ENCODE measurements at places on chromosomes 11 and 22.

GRCh38 chr11:118046051-118046963 is 30.6 kb upstream of the TMPRSS4 start:
- no peak for DNase-seq

DNA sequence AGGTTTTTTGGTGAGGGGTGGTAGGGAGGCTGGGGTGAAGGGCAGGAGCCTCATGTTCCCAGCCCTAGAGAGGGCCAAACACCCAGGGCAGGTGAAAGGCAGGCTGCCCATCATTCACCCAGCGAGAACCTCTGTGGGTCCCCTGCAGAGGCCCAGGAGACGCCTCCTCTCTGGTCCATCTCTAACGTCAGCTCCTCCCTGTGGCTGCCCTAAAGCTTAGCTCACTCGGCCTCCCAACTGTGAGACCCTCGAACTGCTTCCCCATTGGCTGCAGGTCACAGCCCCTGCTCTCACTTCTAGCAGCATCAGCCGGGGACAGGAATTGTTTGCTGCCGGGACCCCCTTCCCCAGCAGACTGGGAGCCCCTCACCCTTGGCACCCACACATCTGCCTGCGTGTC is 615 bp upstream of the NFAM1 start:
- no peak for DNase-seq

DNA sequence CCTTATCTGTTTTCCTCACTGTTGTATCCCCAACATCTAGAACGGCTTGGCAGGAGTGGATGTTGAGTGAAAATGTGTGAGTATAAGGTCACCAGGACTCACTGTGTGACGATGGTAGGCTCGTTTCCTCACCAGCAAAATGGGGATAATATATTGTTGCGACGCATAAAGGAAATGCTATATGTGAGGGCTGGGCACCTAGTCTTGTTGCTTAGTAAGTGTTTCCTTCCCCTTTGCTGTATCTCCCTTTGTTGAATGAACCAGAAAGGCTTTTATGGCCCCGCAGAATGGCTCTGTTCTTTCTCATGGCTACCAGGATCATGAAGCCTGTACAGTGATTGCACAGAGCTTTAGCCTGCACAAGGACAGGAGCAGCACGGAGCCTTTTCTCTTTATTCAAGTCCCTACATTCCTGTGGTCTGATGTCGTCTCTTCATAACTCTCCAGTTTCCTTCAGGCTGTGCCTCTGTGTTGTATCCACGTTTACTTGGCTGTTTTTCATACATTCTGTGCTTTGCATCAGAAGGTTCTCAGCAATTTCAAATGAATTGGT is 5.4 kb downstream of the TNRC6B start:
- no peak for DNase-seq

DNA sequence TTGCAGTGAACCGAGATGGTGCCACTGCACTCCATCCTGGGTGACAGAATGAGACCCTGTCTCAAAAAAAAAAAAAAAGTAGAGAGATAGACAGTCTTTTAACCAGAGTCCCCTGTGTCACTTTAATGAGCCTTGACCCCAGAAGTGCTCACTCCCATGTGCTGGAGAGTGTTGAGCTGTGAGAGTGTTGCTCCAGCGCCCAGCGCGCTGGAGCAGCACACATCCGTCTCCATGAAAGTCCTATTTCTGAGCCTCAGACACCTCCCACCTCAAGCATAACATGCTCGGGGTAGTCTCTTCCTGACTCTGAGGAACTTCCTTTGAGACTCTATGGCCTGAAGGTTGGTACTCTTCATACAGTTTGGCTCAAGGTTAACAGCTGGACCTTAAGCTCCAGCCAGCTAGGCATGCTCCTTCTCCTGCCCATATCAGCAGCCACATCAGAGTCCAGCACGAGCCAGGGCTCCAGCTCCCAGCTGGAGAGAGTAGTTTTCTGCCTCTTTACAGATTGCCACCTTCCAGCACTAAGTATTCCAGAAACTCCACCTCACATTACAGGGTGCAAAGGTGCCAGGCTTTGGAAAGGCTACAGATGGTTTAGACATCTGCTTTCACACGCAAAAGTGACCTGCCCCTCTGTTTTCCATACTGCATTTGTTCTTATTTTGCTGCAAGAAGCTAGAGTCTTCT is 29.4 kb upstream of the UBASH3B start:
- no peak for DNase-seq

- DNase-seq = no peak
Measured at GRCh38 chr11:10551290-10551592, 10.3 kb upstream of the RNF141 start.

DNA sequence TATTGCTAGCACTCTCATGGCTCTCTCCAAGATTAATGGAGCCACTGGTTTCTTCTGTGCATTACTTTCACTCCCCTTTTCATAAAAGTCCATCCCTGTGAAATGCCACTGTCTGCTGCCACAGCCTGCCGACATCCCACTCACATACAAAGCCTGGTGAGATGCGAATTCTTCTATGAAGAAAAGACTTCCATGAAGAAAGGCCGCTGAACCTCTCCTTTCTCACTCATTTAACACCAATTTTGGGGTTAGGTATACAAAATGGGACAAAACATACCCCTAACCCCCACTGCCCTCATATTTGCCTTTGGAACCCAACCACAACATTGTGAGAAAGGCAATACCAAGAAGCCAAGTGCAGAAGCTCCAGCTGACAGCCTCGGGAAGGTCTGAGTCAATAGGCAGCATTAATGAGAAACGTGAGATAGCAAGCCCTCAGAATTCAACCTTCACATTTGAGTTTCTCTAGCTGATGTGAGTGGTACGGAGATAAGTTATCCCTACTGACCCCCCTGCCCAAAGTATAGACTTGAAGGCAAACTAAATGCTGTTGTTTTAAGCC is 156.4 kb downstream of the ATG16L2 start:
- DNase-seq = no peak

DNA sequence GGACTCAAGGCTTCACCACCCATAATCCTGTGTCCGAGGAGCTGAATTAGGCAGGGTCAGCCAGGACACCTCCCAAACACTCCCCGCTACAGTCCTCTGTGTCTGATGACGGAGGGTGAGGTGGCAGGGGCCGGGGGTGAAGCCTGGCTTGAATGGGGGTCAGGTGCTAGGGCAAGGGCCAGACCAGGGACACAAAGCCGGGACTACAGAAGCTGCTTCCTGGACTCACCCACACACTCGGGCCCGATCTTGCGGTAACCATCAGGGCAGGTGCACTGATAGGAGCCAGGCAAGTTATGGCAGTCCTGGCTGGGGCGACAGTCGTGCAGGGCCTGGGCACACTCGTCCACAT is 2.3 kb downstream of the EFEMP2 start:
- DNase-seq = no peak

DNA sequence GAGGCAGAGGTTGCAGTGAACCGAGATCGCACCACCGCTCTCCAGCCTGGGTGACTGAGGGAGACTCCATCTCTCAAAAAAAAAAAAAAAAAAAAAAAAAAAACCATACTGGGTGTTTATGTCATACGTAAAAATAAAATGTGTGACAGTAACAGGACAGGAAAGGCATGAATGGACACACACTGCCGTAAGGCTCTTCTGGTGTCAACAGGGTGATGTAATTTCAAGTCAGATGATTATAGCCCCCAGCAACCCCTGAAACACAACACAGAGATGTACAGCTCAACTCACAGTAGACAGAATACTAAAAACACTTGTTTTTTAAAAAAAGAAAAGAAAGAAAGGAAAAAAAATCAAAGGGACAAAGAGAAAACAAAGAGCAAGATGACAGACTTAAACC is 22.2 kb downstream of the SBF1 start:
- DNase-seq = no peak

- no peak for DNase-seq
Measured at GRCh38 chr22:28231441-28231840, 312.4 kb upstream of the PITPNB start.

- DNase-seq = no peak
Measured at GRCh38 chr11:109677231-109677630, 255.2 kb downstream of the C11orf87 start.

- no peak for DNase-seq
Measured at GRCh38 chr11:120792306-120792705, 231.6 kb upstream of the TBCEL start.

- no peak for DNase-seq
Measured at GRCh38 chr11:31810779-31811647, at the start of gene PAX6. PAX6 (minus strand) TSS chr11:31811322; CDS start chr11:31806411, 4,911 bp downstream.

DNA sequence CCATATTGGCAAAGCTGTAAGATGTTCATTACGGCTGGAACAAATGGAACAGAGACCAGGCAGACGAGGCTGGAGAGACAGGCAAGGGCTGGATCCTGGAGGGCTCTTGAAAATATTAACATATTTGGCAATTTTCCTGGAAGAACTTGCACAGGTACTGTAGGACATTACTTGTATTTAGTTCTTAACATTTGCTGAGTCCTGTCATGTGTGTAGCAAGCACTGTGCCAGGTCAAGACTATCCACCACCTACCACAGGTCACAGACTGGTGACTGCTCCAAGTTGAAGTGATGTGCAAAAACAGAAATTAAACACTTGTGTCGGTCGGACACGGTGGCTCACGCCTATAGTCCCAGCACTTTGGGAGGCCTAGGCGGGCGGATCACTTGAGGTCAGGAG is 58.7 kb upstream of the TNRC6B start:
- no peak for DNase-seq

DNA sequence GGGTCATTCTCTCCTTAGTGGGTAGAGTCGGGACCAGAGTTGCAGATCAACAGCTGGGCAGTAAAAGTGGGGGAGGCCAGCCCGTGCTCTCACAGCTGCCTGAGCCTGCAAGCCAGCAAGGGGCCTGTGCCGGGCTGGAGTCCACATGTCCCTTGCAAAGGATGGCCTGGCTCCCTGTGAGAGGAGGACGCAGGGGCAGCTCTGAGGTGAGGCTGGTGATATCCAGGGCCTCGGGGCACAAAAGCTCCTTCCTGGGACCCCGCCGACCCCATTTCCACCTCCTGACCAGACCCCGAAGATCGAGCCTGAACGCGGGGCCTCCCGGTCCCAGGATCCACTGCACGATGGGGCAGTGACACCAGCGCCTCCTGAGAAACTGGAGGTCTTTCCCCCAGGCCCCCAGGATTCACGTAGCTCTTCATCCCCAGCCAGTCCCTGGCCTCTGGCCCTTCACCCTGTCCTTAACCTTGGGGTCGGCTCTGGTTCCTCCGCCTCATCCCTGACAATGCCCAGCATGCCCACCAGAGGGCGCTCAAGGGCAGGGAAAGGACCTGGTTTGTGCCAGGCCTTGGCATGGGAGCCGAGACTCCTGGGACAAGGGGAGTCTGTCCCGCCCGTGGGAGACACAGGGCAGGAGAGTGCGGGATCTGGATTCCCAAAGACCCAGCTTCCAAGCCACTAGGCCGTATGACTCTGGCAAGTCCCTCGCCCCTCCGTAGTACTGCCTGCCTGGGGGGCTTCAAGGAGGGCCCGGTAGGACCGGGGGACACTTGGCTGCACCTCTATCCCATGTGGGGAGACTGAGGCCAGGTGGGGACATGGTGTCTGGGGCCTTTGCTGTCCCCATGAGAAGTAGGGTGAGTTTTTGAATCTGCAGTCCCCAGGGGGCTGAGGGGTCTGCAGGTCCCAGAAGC is 17.8 kb upstream of the WNT7B start:
- no peak for DNase-seq

GRCh38 chr22:17268501-17269223 is 49.4 kb upstream of the ADA2 start:
- no peak for DNase-seq

DNA sequence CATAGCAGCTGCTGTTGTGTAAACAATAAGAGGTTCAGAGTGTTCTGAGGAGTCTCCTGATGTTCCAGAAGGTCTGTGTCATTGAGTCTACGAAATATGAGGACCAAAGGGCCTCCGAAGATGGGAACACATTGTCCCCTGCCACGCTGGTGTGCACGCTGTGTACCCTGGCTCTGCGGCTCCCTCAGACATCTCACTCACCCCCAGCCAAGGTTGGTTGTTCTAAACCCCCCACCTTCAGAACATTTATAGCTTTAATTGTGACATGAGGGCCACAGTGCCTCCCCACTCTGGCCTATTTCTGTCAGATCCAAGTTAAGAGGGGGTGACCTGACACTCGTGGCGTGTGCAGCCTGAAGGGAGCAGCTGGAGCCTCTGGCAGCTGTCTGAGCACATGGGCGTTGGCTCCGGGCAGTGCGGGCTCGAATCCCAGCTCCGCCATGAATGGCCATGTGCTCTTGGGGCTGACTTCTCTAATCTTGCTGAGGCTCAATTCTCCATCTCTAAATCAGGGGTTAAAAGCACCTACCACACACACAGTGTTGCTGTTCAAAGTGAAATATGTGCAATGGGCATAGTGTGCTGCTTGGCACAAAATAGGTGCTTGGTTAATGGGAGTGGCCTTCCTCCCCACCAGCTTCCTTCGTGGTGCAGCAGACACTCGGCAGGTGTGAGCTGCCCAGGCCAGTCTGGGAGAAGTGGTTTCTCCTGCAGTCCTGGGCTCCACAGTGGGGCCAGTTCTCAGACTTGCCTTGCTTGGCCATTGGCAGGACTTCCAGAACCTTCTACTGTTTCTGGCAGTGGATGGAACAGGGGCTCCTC is 39.7 kb upstream of the MICAL2 start:
- DNase-seq = no peak

- DNase-seq = no peak
Measured at GRCh38 chr11:122085264-122085663, 30.8 kb downstream of the BLID start.

DNA sequence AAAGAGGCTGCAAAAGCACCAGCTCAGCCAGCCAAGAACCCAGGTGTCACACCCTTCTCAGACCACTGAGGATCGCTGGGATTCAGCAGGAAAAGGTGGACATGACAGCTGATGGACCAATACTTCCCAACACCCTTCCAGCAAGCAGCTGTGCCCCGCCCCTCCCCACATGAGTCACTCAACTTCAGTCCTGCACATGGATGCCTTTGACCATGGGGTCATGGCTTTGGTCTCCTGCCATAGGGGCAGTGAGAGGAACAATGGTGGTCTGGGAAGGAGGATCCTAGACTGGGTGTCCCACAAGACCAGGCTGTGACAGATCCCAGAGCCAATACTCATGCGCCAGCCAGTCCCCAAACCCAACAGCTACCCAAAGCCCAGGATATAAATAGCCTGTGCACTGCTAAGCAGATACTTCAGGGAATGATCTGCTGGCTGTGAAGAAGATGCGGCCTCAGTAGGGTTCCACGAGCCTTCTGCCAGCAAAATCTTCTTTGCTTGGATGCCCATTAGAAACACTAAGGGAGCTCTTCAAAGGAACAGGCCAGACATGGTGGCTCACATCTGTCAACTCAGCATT is 5.5 kb upstream of the RGL4 start:
- no peak for DNase-seq

- DNase-seq = no peak
Measured at GRCh38 chr22:40051322-40051721, 56.6 kb downstream of the FAM83F start.

- DNase-seq = no peak
Measured at GRCh38 chr11:57546869-57547475, 9.6 kb downstream of the SMTNL1 start.

GRCh38 chr11:91921974-91922373 is 302.6 kb upstream of the FAT3 start:
- no peak for DNase-seq

DNA sequence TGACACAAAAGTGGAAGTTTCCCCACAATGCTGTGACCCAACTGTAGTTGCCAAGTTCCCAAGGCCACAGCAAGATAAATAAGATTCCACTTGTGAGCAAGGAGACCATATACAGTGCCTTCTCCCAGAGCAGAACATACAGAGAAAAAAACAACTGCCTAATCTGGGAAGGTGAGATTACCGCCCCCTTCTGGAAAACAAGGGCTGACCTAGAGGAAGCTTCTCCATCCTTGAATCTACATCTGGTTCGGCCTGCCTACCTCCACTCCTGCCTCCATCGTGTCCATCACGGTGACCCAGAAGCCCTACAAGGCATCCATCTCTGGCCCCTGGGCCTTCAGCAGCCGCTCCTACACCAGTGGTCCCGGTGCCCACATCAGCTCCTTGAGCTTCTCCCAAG is 6.1 kb upstream of the RNASEH2C start:
- DNase-seq = no peak
